Stimulated activated CD4-positive, alpha-beta T cell treated with anti-CD3 and anti-CD28 coated beads, TNF-alpha, amount 100 ng/mL, for 4 hours (primary cell): ENCODE measurements at places on chromosomes 3 and 15.

DNA sequence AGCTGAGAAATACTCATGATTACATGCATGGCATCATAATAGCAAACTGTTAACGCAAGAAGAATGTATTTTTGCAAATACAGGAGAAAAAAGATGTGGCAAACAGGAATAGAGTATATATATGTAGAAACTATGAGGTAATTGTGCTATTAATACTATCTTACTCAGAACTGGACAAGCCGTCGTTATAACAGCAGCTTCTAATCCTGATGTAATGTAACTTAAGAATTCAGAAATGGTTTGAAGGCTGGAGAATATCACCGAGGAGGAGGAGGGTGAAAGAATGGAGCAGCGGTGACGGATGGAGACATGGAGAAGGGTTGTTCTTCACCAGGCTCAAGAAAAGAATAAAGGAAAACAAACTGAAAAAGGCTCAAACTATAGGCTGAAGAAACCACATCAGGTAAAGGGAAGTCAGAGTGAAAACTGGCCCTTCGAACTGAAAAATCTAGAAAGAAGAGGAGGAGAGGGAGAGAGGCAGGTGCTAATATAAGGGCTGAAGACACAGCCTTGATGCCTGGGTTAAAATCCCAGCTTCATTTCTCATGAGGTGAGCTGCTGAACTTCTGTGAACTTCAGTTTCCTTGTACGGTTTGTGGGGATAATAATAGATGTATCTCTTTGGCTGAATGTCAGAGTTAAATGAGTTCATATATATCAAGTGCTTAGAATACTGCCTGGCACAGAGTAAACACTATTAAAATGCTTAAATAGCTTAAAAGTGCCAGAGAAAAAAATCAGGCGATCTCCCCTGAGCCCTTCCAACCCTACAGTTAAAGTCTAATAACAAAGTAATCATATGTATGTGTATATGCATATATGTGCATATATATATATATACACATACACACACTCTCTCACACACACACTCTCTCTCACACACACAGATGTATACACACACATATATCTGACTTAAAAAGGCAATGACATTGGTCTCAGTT is 43.9 kb downstream of the GOLIM4 start:
- DNase-seq = no peak

GRCh38 chr3:170868577-170869238 is 1.3 kb downstream of the RPL22L1 start:
- DNase-seq = no peak

GRCh38 chr15:93073465-93073952 is 15.5 kb downstream of the RGMA start:
- no peak for DNase-seq

- DNase-seq = no peak
Measured at GRCh38 chr15:38217191-38217595, 35.4 kb upstream of the SPRED1 start.

DNA sequence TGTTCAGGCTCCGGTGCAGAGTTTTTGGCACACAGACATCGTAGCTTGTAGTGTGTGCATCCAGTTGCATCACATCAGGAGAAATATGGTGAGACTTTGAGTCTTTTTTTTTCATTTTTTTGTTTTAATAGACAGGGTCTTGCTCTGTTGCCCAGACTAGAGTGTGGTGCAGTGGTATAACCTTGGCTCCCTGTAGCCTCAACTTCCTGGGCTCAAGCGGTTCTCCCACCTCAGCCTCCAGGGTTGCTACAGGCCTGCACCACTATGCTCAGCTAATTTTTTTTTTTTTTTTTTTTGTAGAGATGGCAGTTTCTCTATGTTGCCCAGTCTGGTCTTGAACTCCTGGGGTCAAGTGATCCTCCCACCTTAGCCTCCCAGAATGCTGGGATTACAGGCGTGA is 51.1 kb upstream of the TEX264 start:
- no peak for DNase-seq

GRCh38 chr15:100143378-100143777 is 198.4 kb downstream of the ADAMTS17 start:
- DNase-seq = no peak

GRCh38 chr15:101692801-101693598 is 31.3 kb downstream of the TARS3 start:
- DNase-seq = no peak

- no peak for DNase-seq
Measured at GRCh38 chr3:159787178-159787574, 201.5 kb upstream of the IL12A start.

DNA sequence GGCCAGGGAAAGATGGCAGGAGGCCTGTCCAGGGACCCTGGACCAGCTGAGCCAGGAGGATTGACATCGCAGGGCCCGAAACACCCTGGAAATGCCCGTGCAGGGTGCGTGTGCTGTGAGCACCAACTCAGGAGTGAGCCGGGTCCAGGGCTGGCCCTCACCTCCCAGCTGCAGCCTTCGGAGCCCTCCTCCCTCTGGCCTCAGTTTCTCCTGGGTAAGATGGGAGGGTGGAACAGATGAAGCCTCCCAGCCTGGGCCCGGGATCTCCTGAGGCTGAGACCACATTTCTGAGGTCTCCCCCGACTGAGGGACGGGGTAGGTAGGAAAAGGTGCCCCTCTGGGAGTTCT is 5.3 kb upstream of the CALML4 start:
- DNase-seq = no peak

GRCh38 chr3:129621626-129622225 is 15.2 kb upstream of the PLXND1 start:
- DNase-seq = no peak
